Amygdala (tissue), 56 donors: ENCODE measurements at places on chromosomes 11 and 22.

- DNase-seq, result no peak
These were observed 18.9 kb downstream of the MRGPRG start for GRCh38 chr11:3199537-3200295.

DNA sequence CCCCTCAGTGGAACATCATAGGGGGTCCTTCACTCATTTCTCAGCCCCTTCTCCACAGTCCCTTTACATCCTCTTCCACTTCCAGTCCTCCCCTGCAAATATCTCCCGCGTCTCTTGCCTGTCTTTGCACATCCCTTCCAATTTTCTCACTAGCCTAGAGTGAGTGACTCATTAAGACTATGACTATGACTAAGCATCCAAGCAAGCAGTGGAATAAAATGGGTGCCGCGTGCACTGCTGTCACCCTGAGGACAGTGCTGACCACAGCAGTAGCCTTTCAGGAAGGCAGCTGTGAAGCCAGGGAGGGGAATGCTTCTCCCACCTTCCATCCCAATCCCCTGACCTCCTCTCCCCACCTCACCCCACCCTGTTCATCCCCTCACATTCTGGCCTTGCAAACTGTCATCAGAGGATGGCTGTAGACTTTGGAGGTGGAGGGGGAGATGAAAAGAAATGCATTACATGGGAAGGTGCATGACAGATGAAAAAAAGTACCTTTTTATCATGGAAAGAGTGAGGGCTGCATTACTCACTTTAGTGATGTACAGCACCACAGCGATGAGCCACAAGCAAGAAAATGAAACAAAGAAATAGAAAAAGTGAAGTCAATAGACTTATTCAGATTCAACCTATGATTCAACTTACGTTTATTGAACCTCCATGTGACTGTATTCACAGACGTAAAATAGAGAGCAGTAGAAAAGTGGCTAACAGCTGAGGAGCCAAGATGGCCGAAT lies 948.2 kb downstream of the NTM start:
- no peak for DNase-seq

DNA sequence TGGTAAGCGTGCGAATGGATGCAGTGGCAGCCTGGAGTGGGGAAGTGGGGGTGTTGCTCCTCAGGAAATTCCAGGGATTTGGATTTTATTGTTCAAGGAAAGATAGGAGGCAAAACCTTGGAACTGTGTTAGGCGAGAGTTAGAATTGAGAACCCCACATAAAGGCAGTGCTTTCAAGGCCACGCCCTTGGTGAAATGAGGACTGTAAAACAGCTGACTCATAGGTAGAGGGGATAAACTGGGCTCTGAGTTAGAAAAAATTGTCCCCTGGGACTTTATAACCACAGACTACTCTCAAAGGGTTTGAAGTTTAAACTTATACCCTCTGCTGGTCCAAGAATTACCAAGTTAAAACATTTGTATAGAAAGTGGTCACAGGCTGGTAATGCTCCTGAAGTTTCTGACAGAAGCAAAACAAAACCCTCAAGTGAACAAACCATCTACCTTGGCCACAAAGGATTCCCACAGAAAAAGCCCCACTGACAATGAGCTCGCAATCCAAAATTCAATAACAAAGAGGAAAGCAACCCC lies 250.3 kb upstream of the TBCEL start:
- DNase-seq, result no peak

GRCh38 chr11:66412110-66412509 lies 8.7 kb upstream of the NPAS4 start:
- DNase-seq, result no peak

GRCh38 chr11:29452146-29452545 lies 564.7 kb downstream of the KCNA4 start:
- DNase-seq, result no peak

DNA sequence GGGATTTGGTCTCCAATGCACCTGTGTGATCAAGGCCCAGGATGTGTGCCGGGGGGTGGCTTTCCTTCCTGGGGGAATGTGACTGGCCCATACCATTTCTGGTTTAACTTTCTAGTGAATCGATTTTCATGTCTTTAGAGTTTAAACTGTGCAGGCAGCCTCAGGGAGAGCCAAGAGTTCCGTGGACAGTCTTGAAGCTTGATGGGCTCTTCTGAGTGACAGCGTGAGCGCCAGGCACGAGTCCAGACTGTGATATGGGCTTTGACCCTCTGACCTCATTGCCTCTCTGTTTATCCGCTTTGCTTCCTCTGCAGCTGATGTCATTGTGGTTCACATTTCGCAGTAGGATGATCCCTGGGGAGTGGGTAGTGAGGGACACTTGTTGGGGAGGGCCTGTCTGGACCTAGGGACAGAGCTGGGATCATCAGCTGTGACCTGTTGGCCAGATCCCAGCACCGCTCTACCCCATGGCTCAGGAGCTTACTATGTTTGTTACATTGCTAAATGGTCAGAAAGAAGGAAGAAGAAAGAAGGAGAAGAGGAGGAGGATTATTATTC lies 80.6 kb upstream of the CLDN5 start:
- DNase-seq, result no peak

GRCh38 chr11:79942090-79942489 lies 501.3 kb upstream of the TENM4 start:
- no peak for DNase-seq

DNA sequence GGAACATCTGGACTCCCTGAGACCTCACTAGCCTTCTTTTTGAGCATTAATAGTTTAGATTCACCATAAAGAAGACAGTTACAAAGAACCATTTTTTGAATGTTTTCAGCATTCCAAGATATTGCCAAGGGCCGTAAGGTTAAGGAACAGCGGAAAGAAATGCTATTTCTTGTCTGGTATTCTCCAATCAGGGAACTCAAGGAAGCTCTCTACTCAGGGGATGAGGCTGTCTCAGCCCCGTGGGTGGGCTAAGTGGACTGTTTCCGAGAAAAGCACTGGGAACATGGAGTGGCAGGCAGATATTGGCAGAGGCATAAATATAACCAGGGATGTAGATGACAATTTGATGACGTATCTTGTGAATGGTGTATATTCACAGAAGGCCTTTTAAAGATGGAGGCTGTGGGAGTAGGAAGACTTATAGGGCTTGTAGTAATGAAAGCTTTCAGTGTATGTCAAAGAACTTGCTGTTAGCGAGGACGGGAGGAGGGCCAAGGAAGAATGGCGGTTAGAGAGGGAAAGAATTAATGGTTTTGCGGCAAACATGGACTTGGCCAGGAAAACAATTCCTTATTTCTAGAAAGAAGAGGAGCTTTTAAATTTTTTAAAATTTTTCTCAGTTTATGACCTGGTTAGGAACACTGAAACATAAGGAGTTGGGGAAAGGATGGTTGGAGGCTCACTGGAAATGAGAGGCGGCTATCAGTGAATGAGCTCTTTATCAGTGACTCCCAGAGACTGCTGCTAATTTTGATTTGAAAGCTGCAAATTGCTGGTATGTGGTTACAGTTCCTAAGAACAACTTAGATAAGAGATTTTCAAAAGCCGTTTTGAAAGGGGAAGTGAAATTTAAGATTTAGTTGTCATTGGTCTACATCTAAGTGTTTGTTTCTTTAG lies 64.6 kb downstream of the ST3GAL4 start:
- no peak for DNase-seq

DNA sequence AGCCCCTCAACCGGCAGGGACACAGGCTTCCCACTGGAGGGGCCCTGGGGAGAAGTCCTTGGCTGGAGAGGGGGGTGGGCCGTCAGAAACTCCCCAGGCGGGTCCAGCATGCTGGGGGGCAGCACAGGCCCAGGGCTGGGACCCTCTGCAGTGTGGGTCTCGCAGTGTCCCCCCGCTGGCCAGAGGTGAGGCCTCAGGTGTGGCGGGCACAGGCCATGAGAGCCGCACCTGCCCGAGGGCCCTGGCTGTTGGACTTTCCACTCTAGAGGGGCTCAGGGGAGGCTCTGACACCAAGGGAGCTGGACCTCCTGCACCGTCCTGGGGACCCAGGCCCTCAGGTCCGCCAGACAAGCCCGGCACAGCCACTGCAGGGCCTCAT lies 10.7 kb upstream of the PIM3 start:
- DNase-seq, result no peak

DNA sequence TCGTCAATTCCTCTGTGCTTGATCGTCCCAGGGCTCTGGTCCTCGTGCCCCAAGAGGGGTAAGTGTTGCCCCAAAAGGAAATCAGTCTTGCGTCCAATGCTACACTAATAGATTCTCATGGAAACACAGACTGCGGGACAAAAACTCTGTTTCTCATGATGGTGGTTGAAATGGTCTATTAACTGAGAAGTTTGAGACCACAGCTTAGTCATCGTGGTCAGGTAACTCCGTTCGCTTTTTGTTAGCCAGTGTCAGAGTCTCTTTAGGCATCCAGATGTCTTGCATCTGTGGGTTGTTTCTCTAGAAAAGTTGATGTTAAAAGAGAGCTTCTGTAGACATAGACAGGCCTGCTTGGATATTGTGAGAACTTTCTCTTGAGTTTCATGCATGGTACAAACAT lies 104.6 kb upstream of the SORL1-AS1 start:
- no peak for DNase-seq

- no peak for DNase-seq
These were observed 33.5 kb upstream of the RAB38 start for GRCh38 chr11:88208745-88209144.

GRCh38 chr11:126707498-126707897 lies 293.1 kb downstream of the KIRREL3 start:
- no peak for DNase-seq

DNA sequence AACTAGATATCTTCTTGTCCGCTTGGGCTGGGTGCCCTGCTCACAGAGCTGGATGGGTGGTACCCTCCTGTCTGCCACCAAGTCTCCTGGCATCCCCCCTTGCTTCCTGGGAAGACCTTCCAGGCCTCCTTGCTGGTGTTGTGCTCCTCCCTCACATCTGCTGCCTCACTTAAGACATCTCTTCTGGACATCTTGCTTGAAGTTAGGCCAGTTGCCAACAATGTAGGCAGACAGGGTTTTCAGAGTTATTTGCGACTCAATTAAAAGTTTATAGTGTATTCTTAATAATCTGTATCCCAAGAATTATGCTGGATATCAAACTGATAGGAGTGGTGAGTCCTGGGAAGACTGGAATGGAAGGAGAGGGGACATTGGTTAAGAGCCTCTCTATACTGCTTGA lies 64.0 kb upstream of the TNRC6B start:
- no peak for DNase-seq

DNA sequence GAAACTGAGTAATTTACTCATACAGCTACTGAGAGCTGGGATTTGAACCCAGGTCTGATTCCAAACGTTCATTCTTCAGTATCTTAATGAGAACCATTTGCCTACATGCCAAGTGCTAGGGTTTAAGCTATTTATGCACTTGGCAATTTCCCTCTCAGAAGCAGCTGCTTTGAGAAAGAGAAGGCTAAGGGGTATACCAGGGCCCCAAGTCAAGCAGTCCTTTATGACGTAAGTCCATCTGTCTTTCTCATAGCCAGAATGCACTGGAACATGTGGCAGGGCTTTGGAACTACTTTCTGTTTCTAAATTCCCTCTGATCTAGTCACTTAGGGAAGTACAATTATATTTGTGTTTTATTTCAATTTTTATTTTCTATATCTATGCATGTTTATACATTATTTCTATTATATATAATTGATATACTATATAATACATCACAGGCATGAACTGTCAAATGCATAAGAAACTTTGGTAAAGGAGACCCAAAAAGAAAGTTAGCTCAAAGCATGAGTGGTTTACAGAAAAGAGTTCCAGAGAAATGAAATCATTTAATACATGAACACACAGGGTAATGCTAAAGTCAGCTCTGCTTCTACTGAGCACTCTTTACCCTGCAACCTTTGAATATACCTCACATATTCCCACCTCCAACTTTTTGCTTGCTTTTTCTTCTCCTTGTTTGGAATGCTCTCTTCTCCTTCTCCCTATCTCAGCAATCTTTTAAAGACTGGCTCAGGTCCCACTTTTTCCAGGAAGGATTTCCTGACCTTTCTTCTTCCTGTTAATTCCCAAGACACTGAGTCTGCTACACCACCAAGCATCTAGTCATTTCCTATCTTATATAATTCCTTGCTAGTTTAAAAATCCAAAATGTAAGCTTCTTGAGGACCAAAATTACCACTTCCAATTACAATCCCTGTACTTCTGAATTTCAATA lies 80.5 kb upstream of the GDPD4 start:
- DNase-seq, result no peak

GRCh38 chr11:116686866-116687265 lies 85.9 kb downstream of the BUD13 start:
- DNase-seq, result no peak

DNA sequence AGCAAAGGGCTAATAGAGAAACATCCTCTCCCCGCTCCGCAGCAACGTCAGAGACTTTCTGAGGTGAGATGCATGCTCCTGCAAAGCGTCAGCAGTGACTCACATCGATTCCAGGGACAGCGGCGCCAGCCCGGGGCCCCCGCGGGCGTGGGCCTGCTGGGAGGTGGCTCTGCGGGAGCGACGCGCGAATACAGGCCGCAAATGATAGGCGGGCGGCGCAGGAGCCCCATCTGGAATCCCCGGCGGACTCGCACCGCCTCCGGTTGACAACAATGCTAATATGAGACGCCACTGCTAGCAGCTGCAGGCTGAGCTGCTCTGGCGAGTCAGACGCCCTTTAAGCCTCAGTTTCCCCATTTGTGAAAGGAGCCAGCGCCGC lies 557 bp downstream of the RANGAP1 start:
- peak; percentile 68 for DNase-seq

- no peak for DNase-seq
These were observed 61.9 kb downstream of the C11orf58 start for GRCh38 chr11:16800382-16800781.

DNA sequence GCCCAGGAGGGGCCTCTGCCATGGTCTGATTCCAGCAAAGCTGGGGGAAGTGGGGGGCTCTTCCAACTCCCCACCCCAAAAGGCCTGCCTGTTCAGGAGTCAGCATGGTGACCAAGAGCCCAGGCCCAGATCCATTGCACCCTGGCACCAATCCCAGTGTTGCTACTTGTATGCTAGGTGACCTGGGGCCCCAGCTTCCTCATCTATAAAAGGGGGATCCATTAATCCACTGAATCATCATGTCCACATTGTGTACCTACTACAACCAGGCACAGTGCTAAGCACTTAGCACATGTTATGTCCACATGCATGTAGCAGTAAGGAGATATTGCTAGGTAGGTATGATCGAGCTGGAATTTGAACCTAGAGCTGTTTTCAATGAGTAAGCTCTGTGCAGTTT lies 2.0 kb downstream of the SYT12 start:
- DNase-seq, result no peak

DNA sequence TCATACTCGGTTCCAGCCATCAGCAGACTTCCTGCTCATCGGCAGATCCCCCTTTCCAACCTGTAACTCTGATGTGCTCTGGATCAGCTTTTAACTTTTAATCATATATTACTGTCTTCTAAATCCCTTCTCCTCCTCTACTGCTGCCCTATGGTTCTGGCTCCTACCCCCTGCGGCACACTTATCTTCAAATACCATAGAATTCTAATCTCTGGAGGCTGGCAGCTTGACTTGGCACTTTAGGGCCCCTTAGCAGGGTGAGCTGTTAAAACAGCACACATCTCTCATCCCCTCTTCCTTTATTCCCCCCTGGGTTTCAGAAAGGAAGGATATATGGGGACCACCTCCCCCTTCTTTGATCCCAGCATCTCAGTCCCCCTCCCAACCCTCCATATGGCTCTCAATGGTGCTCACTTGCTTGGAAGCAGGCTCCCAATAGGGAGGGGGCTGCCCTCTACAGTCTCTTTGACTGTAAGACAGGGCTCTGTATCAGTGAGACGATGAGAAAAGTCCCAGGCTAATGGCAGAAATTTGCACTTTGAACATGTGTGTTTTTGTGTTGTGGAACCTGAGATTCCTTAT lies 4.4 kb upstream of the CNTF start:
- DNase-seq, result no peak
